ENCODE measurements at places on chromosomes 16 and 17. TPM values are rescaled to one million over a fixed set of nuclear protein-coding genes. Genes with fewer than 3 reads are reported as not detected.

The LLGL2 gene
- 64.8 TPM for total RNA-seq

The MSLN gene
- not detected for total RNA-seq

The C1QTNF8 gene
- not detected for total RNA-seq

The DOC2B gene
- total RNA-seq = 0.05 TPM

The ABCA8 gene
- 0.32 TPM for total RNA-seq

The NTN1 gene
- not detected for total RNA-seq

GRCh38 chr17:21381076-21381706 lies 5.0 kb downstream of the KCNJ12 start:
- peaks cover 17% of the 10 kb centered on the region for H3K4me1 ChIP-seq
- DNase-seq = no peak
- no peak overlapping the region for H3K27ac ChIP-seq
- no peak overlapping the region for H3K4me3 ChIP-seq
- no peaks in the 10 kb centered on the region for H3K36me3 ChIP-seq

GRCh38 chr17:81552244-81553017 lies at the start of gene FAAP100:
FAAP100 (minus strand) TSS chr17:81552353; CDS start chr17:81552330, 23 bp downstream.
- peak within 1 kb of the TSS; percentile 88 for H3K4me3 ChIP-seq
- H3K27me3 ChIP-seq = no peaks in the 10 kb centered on the region
- peak; percentile 84 for DNase-seq

DNA sequence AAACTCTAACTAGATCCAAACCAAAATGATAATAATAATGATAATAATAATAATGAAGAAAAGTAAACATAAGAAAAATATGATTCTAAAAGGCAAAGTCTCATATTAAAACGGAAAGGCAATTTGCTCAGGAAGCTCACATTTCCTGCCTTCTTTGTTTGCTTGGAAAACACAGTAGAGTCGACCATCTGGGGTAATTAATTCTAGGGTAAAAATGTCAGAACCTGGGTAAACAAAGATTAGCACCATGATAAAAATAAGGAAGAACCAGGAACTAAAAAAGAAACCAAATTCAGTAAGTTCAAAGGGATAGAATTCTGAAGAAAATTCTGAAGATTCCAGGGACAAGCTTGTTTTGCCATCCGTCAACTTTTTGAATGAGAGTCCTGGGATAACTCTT lies 16.2 kb downstream of the KRABD2 start:
- H3K27me3 ChIP-seq = no peaks in the 10 kb centered on the region
- no peaks in the 10 kb centered on the region for H3K4me1 ChIP-seq
- no peak for DNase-seq
- H3K27ac ChIP-seq = no peak overlapping the region
- H3K4me3 ChIP-seq = no peak overlapping the region
- no peaks in the 10 kb centered on the region for H3K36me3 ChIP-seq

DNA sequence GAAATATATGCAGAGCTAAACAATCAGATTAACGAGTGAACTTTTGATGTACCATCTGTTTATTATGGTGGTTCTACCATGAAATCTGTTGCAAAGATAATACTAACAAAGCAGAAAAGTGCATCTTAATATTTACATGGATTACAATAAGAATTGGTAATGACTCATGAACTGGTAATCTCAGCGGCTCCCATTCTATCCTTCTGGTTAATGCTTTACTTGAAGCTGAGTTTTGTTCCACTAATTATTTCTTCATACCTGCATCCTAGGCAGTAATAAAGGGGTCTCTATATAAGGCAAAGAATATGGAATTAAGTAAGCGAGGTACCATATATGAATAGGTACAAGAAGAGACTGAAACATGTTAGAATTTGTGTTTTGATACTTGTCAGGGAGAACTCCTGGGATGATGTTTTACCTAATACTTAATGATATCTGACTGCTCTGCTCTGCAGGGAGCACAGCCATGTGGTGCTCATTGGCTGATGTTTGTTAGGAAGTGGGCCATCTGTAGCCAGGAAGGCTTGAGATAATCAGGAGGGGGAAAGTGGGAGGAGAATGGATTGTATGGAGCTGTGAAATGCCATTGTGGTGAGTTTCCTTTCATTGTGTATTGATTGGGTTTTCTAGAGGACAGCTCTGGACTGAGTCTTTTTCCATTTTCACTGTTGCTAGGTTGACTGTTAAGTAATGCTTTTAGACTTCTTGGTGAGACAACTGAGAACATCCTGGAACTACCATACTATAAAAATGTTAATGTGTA lies 52.6 kb downstream of the MAP2K6 start:
- no peak overlapping the region for H3K27ac ChIP-seq
- H3K36me3 ChIP-seq = no peaks in the 10 kb centered on the region
- H3K4me1 ChIP-seq = no peaks in the 10 kb centered on the region
- H3K4me3 ChIP-seq = no peak overlapping the region
- H3K27me3 ChIP-seq = no peaks in the 10 kb centered on the region

- H3K4me3 ChIP-seq = no peak overlapping the region
- H3K27me3 ChIP-seq = no peaks in the 10 kb centered on the region
- DNase-seq = no peak
- peaks cover 17% of the 10 kb centered on the region for H3K4me1 ChIP-seq
- H3K27ac ChIP-seq = no peak overlapping the region
- H3K36me3 ChIP-seq = peaks cover 5% of the 10 kb centered on the region
Observed at GRCh38 chr17:21209511-21210175, 4.3 kb downstream of the TMEM11 start.

GRCh38 chr17:36591434-36592315 lies at the start of gene DHRS11:
DHRS11 (plus strand) TSS chr17:36591879; CDS start chr17:36592010, 131 bp downstream.
- peaks cover 14% of the 10 kb centered on the region for H3K27me3 ChIP-seq
- H3K4me3 ChIP-seq = peak within 1 kb of the TSS; percentile 53

DNA sequence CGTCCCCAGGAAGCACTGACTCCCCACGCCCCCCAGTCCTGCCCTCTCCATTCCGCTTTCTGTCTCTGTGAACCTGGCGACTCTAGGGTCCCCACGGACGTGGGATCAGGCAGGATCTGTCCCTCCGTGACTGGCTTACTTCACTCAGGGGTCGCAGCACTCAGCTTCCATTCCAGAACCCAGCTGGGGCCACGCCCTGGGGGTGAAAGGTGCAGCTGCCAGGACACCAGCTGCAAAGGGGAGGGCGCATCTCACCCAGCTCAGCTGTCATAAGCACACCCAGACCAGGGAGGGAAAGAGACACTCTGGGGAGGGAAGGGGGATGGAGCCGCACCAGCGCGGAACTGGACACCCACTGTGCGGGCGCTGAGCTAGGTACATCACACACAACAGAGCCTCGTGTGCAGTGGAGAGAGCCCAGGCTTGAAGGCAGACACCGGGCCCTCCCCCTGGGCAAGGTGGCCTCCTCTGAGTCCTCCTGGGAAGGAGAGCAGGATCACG lies 18.5 kb upstream of the HEXD start:
- H3K27ac ChIP-seq = no peak overlapping the region
- H3K27me3 ChIP-seq = no peaks in the 10 kb centered on the region
- peaks cover 18% of the 10 kb centered on the region for H3K4me1 ChIP-seq
- no peak overlapping the region for H3K4me3 ChIP-seq

DNA sequence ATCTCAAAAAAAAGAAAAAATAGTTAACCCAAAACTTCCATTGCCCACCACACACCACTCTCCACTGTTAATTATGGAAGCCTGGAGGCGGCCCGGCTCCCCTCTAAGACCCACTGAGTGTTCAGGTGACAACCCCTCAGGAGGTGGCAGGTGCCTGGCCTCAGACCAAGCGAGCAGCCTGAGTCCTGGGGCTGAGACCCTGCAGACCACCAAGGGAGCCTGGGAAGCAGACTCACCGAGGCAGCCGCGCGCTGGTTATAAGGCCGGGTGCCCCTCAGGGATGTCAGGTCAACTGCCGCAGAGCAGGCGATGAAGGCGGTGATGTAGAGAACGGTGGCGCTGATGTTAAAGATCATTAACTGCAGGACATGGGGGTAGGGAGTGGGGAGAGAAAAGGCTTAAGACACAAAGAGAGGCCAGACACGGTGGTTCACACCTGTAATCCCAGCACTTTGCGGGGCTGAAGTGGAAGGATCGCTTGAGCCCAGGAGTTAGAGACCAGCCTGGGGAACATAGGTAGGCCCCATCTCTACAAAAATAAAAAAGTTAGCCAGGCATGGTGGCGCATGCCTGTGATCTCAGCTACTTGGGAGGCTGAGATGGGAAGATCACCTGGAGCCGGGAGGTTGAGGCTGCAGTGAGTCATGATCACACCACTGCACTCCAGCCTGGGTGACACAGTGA lies 13.3 kb downstream of the ARL2BP start:
- no peak overlapping the region for H3K27ac ChIP-seq
- H3K4me3 ChIP-seq = no peak overlapping the region
- no peak for DNase-seq
- H3K36me3 ChIP-seq = peaks cover 2% of the 10 kb centered on the region
- H3K4me1 ChIP-seq = peaks cover 5% of the 10 kb centered on the region

DNA sequence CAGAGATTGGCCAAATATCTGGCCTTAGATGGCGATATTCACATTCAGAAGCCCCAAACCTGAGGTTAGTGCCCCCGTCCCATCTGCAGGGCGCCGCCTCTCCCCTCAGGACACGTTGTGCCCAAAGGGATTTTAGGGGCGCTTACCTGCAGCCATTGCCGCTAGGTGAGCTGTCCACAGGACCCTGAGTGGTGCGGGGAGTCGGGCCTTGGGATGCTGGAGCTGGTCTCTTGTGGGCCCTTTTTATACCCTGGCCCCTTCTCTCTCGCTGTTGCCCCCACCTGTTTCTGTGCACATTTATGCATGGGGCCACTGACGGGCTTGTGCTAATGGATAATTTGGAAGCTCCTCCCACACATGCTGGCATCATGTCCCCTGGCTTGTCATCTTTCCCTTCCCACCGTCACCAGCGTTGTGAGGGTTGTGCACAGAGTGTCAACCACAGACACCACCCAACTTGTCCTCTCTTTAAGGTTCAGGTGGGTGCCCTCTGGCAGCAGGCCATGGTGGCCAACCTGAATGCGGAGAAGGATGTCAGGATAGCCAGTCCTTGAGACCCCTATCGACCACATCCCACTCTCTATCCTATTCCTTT lies at the start of gene CSHL1:
TSS of gene CSHL1 (minus strand) at position 218 of the 595 bp plus-strand sequence. CDS start at position 156, 62 bp downstream.
- H3K4me1 ChIP-seq = no peaks in the 10 kb centered on the region
- DNase-seq = no peak
- H3K4me3 ChIP-seq = no peak within 1 kb of the TSS

Data from T-cell (primary cell).